Lung (tissue), 17 donors: ENCODE measurements at places on chromosomes 6 and 20. TPM values are rescaled to one million over a fixed set of nuclear protein-coding genes. Genes with fewer than 3 reads are reported as not detected.
A peak's percentile ranks its signal among the peaks of the same experiment; 100 is the strongest.

Gene PTGIS
- total RNA-seq, result 17.1 TPM

Gene ENPP5
- total RNA-seq, result 19.2 TPM

Gene HCRTR2
- not detected for total RNA-seq

Gene MPC1
- total RNA-seq, result 60.8 TPM

Gene C20orf144
- 0.31 TPM for total RNA-seq

Gene PNLDC1
- total RNA-seq, result 0.28 TPM

Gene SNX21
- total RNA-seq, result 30.9 TPM

Gene HLA-DQA1
- 6.0 TPM for total RNA-seq

- no peak overlapping the region for H3K27ac ChIP-seq
- no peak overlapping the region for H3K4me3 ChIP-seq
- peaks cover 2% of the 10 kb centered on the region for H3K36me3 ChIP-seq
- H3K4me1 ChIP-seq, result peaks cover 10% of the 10 kb centered on the region
Measured at GRCh38 chr20:25580711-25581110, 4.6 kb downstream of the NINL start.

DNA sequence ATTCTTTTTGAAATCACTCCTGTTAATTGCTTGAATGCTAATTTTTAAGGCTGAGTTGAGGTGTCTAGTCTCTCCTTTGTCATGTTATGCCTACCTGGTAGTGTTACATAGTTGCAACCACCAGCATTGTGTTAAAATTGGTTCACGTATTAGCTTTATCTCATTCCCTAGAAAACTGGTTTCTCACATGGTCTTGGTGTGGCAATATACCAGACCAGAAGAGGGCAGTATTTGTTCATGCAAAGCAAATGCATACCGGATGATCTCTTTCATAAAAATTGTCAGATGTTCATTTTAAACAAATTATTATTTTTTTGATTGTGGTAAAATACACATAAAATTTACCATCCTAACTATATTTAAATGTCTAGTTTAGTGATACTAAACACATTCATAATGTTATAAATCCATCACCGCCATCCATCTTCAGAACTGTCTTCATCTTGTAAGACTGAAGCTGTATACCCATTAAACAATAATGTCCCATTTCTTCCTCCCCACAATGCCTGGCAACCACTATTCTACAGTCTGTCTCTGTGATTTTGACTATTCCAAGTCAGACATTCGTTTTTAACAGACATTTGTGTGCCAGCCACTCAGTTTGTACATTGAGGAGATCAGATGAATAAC, 92.8 kb downstream of the ATRN start:
- no peaks in the 10 kb centered on the region for H3K27me3 ChIP-seq
- H3K4me3 ChIP-seq, result no peak overlapping the region
- H3K4me1 ChIP-seq, result peaks cover 3% of the 10 kb centered on the region
- peak; percentile 16 for DNase-seq

DNA sequence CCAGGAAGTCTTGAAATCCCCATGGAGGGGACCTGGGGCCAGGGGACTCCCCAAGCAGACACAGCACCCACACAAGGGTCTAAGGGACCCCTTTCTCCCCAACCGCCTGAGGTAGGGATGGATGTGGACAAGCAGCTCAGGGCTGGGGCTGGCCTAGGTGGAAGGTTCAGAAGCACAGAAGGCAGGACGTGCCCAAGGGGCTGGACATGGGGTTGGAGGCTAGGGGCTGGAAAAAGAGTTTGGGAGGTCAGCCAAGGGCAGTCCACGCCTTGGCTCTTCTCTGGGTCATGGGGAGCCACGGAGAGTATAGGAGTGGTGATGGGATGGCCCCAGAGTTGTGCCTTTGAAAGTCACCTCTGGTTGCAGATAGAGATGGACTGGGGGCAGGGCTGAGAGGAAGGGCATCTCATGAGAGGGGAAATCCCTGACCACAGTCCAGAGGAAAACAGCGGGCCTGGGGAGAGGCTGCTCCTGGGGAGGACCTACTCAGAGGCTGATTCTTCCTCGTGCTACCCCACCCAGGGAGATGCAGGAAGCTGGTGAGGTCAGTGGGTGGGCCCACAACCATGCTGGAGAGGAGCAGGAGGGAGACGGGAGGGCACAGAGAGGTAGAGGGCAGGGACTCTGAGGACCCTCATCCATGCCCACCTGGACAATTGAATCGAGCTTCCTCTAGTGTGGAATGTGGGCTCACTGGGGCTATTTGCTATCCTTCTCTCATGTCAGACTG, 2.5 kb upstream of the HSPA12B start:
- no peaks in the 10 kb centered on the region for H3K27me3 ChIP-seq
- H3K27ac ChIP-seq, result no peak overlapping the region
- H3K4me1 ChIP-seq, result no peaks in the 10 kb centered on the region
- DNase-seq, result no peak

GRCh38 chr6:31729515-31729978, 448 bp upstream of the DDAH2 start:
- H3K4me1 ChIP-seq, result peaks cover 16% of the 10 kb centered on the region
- H3K36me3 ChIP-seq, result peaks cover 47% of the 10 kb centered on the region
- H3K4me3 ChIP-seq, result peak overlapping the region; percentile 36
- DNase-seq, result peak; percentile 95

DNA sequence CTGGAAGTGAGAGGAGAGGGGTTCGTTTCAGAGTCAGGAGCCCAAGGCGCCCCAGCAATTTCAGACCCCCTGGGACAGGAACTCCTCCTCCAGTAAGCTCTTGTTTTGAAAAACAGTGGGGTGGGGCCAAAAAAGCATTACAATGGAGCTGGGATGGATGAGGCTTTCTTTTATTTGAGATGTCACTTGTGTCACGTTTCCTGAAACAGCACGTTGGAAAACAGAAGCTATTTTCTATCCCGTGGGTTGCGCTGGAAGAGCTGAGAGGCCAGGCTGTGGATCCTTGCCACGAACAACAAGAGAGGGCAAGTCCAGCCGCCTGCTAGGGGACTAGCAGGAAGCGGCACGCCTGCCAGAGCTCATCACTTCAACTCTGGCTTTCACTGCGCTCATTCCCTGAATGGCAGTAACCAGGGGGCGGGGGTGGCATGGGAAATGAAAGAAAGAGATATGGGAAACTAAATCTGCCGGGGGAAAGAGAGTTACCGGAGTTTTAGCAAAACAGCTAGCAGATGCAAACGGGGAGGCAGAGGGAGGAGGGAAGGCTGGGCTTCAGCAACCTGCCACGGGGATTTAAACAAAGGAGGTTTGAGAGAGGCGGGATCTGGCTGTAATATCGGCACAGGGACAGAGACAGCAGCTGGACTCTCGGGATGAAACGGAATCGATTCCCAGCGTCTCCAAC, 34.6 kb downstream of the GCNT2 start:
- peaks cover 25% of the 10 kb centered on the region for H3K4me1 ChIP-seq
- H3K4me3 ChIP-seq, result peak overlapping the region; percentile 7
- H3K36me3 ChIP-seq, result no peaks in the 10 kb centered on the region
- H3K27me3 ChIP-seq, result no peaks in the 10 kb centered on the region

- no peaks in the 10 kb centered on the region for H3K36me3 ChIP-seq
- H3K27me3 ChIP-seq, result no peaks in the 10 kb centered on the region
- peak; percentile 50 for DNase-seq
- no peak overlapping the region for H3K4me3 ChIP-seq
Measured at GRCh38 chr6:159249128-159249527, 79.9 kb downstream of the FNDC1 start.

DNA sequence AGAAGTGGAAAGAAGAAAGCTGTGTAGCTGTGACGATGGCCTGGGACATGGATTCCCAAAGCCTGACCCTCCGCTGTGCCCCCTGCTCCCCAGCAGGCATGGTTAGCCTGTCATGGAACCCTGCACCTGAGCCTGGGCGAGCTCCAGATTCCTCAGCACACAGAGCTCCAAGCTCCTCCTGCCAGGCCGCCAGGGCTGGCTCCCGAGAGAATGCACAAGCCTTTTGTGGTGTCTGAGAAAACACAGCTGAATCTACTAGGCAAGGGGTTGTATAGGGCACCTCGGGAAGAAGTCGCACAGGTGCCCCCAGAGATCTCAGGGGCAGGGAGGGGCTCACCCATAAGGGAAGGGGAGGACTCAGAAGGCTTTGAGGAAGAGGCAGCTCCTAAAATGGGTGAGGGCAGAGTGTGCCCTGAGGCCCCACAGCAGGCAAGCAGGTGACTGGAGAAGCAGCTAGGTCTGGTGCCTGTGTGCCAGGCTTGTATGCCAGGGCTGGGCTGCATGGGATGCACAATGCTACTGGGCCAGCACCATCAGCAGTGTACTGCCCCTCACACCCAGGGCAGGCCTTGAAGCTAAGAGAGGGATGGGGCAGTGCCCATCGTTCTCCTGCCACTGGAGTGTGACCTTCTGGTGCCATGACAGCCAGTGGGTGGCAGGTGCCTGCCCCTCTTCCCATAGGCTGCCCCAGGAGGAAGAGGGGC, 64.3 kb upstream of the CD93 start:
- H3K36me3 ChIP-seq, result no peaks in the 10 kb centered on the region
- no peak overlapping the region for H3K4me3 ChIP-seq
- H3K27me3 ChIP-seq, result no peaks in the 10 kb centered on the region

GRCh38 chr6:436308-437036, 44.9 kb downstream of the IRF4 start:
- DNase-seq, result no peak
- no peaks in the 10 kb centered on the region for H3K4me1 ChIP-seq
- H3K27ac ChIP-seq, result no peak overlapping the region
- no peaks in the 10 kb centered on the region for H3K27me3 ChIP-seq

- no peaks in the 10 kb centered on the region for H3K27me3 ChIP-seq
- H3K36me3 ChIP-seq, result no peaks in the 10 kb centered on the region
- H3K27ac ChIP-seq, result no peak overlapping the region
Measured at GRCh38 chr20:9963029-9963428, 71.8 kb upstream of the ANKEF1 start.

DNA sequence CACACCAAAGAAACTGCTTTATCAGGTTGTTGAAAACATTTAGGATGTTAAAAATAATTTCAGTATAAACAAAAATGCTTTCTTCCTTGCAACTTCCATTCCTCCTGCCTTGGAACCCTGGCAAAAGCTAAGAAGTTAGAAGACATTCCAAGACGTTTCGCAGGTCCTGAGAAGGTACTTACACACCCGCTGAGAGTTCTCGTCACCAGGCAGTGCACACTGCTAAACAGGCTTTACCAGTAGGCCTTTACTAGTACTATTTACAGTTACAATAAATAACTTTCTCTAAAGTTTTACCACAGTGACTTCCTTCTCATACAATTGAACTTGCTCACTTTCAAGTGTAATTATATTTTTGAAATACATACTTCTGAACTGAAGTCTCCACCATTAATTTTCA, 81.4 kb upstream of the RPS6KA2 start:
- no peak overlapping the region for H3K27ac ChIP-seq
- H3K4me1 ChIP-seq, result no peaks in the 10 kb centered on the region
- DNase-seq, result peak; percentile 64
- H3K27me3 ChIP-seq, result no peaks in the 10 kb centered on the region
- H3K36me3 ChIP-seq, result no peaks in the 10 kb centered on the region

DNA sequence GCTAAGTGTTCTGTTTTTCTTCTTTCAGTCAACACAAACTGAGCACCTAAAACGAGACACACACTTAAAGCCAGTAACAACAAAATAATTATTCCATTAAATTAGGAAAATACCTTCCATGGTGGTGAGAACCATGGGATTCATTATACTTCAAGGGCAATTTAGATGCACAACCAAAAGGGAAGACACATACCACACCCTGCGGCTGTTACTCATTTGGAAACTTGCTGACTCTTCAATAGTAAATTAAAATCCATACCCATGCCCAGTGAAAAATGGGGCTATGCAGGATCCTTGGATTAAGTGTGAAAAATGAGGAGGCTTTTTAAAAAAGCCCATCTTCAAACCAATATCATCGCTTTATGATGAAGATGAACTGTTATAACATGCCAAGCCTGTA, 142.7 kb downstream of the GJA10 start:
- H3K27ac ChIP-seq, result no peak overlapping the region
- DNase-seq, result no peak
- H3K27me3 ChIP-seq, result no peaks in the 10 kb centered on the region
- H3K4me1 ChIP-seq, result no peaks in the 10 kb centered on the region

- H3K27ac ChIP-seq, result no peak overlapping the region
- DNase-seq, result no peak
- H3K4me3 ChIP-seq, result no peak overlapping the region
- no peaks in the 10 kb centered on the region for H3K27me3 ChIP-seq
Measured at GRCh38 chr6:33733709-33734007, 13.0 kb downstream of the IP6K3 start.

DNA sequence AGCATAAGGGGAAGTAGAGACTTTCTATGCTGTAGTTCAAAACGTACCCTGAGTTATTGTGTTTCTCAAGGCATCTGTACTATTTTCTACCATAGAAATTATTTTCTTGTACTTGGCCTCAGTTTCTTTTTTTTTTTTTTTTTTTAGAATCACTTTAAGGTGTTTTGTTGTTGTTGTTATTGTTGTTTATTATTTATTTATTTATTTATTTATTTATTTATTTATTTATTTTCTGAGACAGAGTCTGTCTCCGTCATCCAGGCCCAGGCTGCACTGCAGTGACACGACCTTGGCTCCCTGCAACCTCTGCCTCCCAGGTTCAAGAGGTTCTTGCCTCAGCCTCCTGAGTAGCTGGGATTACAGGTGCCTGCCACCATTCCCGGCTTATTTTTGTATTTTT, 179.1 kb downstream of the GRIK2 start:
- no peaks in the 10 kb centered on the region for H3K36me3 ChIP-seq
- H3K27me3 ChIP-seq, result no peaks in the 10 kb centered on the region
- H3K27ac ChIP-seq, result no peak overlapping the region
- H3K4me3 ChIP-seq, result no peak overlapping the region

DNA sequence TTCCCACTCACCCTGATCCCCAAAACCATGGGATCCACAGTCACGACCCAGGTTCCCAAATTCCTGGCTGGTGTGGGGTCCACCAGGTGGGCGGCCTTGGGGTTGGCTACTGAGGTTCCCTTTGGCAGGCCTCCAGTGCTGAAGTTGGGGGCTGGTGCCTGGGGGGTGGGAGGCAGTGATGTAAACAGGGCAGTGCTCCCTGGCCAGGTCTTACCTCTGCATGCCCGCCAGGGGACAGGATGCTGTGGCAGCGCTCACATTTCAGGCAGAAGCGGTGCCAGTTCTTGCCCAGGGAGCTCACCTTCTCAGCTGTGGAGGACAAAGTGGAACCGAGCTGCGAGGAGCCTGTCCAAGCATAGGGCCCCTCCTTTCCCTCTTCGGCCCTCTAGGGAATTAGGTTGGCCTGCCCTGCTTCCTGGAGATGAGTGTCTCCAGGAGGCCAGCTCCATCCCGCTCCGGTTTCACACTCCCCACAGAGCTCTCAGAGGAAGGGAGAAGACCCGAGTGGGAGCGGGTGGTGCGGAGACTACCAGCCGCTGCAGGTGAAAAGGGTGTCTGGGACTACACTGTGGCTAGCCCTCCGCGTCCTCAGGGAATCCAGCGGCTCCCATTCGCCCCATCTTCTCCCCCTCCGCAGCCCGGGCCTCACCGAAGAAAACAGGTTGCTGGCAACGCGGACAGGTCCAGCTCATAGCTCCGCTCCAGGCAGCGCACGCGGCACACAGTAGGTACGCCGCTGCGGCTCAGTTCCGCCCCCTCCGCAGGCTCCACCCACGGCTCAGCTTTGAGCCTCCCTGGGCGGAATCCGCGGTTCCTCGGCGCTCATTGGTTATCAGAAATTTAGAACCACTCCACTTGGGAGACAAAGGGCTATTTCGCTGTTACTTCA, at the start of gene CRIP3:
Gene CRIP3, minus strand, starts transcription at position 726 of the 889 bp plus-strand sequence. Its CDS starts 34 bp downstream, at position 692.
- DNase-seq, result peak; percentile 28
- no peaks in the 10 kb centered on the region for H3K36me3 ChIP-seq
- H3K4me1 ChIP-seq, result no peaks in the 10 kb centered on the region
- peaks cover 6% of the 10 kb centered on the region for H3K27me3 ChIP-seq

GRCh38 chr20:19552221-19553180, 205.6 kb upstream of the RIN2 start:
- H3K4me3 ChIP-seq, result no peak overlapping the region
- H3K27me3 ChIP-seq, result no peaks in the 10 kb centered on the region
- no peaks in the 10 kb centered on the region for H3K4me1 ChIP-seq
- no peaks in the 10 kb centered on the region for H3K36me3 ChIP-seq

GRCh38 chr6:156585859-156586258, 191.3 kb upstream of the ARID1B start:
- DNase-seq, result no peak
- H3K27ac ChIP-seq, result no peak overlapping the region
- no peaks in the 10 kb centered on the region for H3K27me3 ChIP-seq
- no peak overlapping the region for H3K4me3 ChIP-seq

- peak; percentile 48 for DNase-seq
Measured at GRCh38 chr6:15907914-15908518, 220.9 kb upstream of the MYLIP start.
